Activated CD4-positive, alpha-beta T cell treated with anti-CD3 and anti-CD28 coated beads, Interleukin-2, amount 50 U/mL, for 24 hours (primary cell): ENCODE measurements at places on chromosomes 16 and 17.

DNA sequence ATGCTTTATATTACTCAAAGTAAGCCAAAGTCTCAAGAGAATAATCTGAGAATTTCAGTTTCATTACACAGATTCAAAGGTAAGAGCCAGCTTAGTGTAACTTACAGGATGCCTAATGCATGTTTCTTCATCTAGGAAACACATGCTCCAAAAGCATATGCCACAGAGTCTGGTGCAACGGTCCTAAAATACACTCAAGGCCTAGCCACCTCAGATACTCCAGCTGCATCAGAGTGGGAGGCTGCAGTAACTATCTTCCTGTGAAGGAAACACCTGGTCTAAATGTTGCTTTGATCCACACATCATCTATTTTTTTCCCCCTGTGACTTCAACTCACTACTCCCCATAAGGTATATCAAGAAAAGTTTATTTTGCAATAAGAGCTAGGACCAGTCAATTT lies 51.6 kb upstream of the CORO6 start:
- no peak for DNase-seq

DNA sequence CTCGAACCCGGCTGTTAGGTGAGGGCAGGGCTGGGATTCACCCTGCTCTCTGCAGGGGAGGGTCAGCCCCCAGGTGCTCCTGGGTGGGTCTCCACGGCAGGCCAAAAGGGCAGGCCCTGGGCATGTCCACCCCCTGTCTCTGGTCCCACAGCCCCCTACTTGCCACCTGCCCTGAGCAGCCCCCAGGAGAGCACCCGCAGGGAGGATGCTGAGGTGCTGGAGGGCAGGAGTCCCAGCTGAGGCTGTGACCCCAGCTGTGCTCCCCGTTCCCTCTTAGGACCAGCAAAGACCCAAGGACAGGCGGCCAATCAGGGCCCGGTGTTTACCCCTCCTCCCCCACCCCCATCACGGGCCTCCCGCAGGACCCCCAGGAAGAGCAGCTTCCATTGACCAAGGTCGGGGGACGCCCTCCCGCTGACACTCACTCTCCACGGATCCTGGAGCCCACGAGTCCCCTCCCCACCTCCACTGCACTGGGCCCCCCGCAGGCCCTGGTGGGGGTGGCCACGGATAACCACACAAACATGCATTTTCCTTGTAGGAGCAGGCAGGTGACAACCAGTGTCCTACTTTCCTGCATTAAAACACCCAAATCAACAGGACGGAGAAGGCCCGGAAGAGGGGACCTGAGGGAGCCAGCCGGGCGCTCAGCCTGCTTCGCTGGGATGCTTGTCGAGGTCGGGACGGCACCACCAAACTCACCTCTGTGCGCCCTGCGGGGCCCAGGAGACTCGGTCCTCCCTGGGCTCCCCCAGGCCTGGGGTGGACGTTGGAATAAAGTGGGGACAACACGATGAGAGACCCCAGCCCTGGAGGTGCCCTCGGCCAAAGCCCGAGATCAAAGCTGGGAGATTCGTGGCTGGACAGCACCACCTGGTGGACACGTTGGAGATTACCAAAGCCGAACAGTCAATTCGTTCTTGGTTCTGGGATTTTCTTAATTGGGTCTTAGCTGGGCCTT lies 22.5 kb upstream of the ENPP7 start:
- peak; percentile 49 for DNase-seq

GRCh38 chr16:66196770-66197169 lies 169.7 kb upstream of the CDH5 start:
- no peak for DNase-seq

- DNase-seq = no peak
These were observed 16.5 kb downstream of the FCSK start for GRCh38 chr16:70470927-70471341.

GRCh38 chr17:499951-500461 lies 147.4 kb upstream of the RPH3AL start:
- no peak for DNase-seq

GRCh38 chr17:80997424-80998117 lies 5.9 kb downstream of the CHMP6 start:
- DNase-seq = no peak

DNA sequence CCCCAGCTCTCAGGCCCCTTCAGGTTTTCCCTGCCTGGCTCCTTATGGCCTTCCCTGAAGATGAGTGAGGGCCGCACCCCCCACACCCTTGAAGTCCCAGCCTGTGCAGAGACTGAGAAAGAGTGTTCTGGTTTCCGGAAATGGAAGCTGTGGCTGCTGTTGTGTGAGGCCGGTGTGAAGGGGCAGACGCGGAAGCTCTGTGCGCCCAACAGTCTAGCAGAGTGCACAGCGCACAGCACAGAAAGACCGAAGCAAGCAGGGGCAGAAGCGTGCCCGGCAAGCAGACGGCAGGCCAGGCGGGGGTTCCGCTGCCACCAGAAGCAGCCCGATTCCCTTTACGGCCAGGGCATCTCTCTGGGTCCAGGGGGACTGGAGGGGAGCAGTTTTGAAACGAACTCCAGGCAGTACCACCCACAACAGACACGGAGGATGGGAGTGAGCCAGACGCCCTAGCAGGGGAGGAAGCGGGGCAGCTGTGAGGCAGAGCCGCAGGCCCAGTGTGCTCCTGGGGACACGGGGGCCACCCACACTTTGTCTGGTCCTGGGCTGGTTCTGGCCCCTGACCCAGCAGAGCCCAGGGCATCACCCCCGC lies 16.7 kb downstream of the TPSG1 start:
- DNase-seq = no peak

- no peak for DNase-seq
These were observed 14.2 kb upstream of the CCL1 start for GRCh38 chr17:34377078-34377823.

- no peak for DNase-seq
These were observed 52.4 kb downstream of the CYTH1 start for GRCh38 chr17:78729641-78730040.

GRCh38 chr17:80971704-80972304 lies 19.8 kb upstream of the CHMP6 start:
- DNase-seq = no peak

- DNase-seq = no peak
These were observed 1.4 kb upstream of the KRTAP29-1 start for GRCh38 chr17:41304091-41304490.

DNA sequence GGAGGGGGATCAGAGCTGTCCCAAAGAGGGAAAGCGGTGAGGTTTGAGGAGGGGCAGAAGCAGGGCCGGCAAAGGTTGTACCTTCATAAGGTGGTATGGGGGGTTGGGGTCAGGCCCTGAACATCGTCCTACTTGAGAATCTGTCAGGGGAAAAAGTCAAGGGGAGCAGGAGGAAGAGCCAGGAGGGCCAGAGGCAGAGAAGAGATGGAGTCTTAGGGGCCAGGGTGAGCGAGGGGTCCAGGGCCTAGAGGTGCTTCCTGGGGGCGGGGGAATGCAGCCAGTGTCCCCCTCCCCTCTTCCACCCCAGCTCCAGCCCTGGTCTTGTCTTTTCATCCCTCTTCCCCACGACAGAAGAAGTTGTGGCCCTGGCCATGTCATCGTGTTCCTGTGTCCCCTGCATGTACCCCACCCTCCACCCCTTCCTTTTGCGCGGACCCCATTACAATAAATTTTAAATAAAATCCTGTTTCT lies 1.3 kb upstream of the PRRT2 start:
- no peak for DNase-seq

DNA sequence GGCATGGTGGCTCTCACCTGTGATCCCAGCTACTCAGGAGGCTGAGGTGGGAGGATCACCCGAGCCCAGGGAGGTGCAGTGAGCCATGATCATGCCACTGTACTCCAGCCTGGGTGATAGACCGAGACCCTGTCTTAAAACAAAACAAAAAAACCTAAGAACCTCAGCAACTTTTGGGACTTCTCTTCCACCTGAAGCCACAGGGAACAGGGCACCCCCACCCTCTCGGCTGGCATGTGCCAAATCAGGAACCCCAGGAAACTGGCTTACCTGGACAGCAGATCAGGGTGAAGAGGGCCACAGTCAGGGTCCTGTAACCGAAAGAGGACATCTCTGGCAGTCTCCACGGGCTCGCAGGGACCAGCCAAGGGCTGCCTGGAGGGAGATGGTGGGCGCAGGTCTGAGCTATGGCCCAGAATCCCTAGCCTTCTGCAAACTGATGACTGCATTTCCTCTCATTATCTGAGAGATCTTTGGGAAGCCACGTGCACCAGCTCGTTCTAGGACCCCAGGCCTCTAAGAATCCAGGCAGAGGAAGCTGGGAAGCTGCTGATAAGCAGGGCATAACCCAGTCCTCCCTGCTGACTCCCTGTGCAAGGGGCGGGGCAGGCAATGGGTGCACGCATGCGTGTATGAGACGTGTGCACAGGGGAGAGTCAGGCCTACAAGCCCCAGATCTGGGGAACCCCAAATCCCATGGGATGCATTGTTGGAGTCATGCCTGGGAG lies 8.4 kb downstream of the PRR29 start:
- no peak for DNase-seq

DNA sequence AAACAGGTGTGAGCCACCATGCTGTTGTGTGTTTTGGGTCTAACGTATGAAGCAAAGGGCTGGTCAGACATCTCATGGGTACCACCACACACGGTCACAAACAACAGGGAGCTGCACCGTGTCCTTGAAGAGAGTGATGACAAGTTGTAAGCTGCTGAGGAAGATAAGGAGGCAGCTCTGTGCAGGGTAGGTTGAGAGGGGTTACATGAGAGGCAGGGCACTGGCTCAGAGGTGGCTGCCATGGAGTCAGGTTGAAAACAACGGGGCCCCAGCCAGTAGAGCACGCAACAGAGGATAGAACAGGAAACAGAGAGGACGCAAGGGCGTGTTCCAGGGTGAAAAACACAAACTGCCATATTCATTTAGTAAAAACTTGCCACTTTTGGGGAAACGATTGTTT lies 52.2 kb downstream of the TRARG1 start:
- no peak for DNase-seq

DNA sequence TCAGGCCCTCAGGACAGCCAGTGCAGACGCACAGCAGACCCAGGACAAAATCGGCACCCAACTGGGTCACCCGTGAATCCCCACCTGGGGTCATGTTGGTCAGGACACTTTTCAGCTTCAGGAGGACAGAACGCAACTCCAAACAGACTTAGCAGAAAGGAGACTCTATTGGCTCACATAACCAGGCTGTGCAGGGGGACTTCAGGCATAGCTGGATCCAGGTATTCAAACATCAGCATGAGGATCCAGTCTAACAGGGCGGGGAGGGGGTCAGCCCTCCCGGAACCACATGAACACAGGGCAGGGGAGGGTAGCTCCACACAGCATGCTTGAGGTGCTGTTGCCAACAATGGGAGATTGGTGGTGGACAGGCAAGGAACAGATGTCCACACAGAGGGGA lies 22.0 kb downstream of the ZNF469 start:
- no peak for DNase-seq

DNA sequence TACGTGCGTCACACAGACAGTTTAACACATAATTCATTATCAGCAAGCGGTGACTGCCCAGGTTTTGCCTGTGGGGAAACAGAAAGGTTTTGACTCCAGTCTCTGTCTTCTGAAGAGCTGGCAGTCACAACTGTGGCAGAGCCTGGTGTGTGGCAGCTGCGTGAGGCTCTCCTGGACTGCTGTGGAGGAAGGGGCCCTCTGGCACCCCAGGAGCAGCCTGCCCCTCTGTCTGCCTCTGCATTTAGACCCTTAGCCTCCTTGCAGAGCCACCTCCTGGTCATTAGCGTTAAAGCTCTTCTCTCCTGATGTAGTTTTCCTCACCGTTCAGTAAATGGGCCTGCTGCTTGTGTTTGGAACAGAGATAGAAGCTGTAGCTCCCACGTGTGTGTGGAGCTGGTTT lies 10.9 kb downstream of the RAB40C start:
- DNase-seq = no peak

GRCh38 chr17:79714176-79715097 lies 16.3 kb upstream of the ENPP7 start:
- DNase-seq = no peak

DNA sequence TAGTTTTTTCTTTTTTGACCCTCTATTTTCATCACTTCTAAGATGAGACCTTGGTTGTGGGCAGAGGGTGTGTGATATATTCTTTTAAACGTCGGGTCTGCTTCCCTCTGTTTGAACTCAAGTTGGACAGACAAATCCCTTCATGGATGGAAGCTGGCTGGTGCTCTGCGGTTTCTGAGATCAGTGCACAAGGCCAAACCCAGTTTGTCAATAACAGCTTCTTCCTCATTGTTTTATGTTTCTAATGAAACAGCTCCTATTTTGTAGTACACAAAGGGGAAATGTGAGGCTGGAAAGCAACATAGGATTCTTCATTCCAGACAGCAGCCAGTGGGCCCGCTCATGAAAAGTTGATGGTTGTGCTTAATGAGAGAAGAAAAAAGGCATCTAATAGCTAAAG lies 159.6 kb downstream of the PRKCA start:
- no peak for DNase-seq

GRCh38 chr17:61399131-61400065 lies at the start of gene TBX2:
Gene TBX2 (plus strand): TSS chr17:61399843. CDS start chr17:61400177, 334 bp downstream.
- DNase-seq = no peak

DNA sequence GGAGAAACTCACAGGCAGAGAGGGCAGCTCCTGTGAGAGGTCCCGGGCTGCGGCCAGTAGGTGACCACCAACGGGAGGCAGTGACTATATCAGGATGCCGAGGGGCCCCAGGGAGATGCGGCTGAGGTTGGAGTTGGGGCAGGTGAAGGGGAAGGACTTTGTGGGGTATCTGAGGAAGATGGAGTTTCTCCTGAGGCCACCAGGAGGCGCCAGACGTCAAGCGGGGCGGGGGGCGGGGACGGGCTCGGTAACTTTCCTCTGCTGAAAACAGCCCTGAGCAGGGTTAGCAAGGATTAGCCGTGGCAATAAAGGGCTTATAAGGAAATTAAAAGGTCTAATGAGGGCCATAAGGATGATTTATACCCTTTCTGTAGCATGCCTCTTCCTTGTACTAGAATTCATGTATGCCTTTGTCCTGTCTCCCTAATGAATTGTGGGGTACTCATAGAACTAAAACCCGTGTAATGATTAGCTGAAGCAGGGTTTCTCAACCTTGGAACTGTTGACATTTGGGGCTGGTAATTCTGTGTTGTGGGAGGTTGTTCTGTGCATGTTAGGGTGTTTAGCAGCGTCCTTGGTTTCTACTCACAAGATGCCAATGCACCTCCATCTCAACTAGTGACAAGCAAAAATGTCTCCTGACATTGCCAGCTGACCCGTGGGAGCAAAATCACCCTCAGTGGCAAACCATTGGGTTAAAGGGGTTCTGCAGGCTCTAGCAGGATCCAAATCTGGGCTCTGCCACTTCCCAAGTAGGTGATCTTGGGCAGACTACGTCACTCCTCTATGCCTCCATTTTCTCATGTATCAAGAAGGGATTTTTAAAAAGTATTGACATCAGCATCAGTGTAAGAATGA lies 74.8 kb upstream of the GRIN2A start:
- DNase-seq = peak; percentile 7

- DNase-seq = no peak
These were observed 107.4 kb downstream of the GAS7 start for GRCh38 chr17:10091046-10091445.

GRCh38 chr17:4744999-4745969 lies 5.6 kb upstream of the CXCL16 start:
- DNase-seq = no peak
